ENCODE measurements at places on chromosomes 4 and X.

GRCh38 chrX:72105436-72105835 lies 26.3 kb downstream of the RTL5 start:
- no peak for DNase-seq

GRCh38 chr4:16598597-16599206 lies 299.7 kb downstream of the LDB2 start:
- DNase-seq: no peak

DNA sequence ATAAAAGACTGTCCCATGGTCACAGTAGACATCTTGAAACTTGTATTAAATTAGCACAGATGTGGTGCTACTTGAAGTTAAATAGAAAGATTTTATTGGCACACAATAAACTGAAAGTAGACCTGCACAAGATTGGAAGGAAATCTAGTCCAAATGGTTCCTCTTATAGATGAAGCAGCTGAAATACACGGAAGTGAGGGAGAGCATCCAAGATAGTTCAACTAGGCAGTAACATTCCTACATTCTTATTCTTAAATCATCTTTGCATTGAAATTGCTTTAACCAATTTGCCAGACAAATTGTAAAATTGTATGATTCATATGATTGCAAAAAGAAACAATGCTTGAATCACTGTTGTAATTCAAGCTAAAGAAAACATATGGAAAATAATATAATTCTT lies 87.6 kb upstream of the VCX3B start:
- DNase-seq: no peak

DNA sequence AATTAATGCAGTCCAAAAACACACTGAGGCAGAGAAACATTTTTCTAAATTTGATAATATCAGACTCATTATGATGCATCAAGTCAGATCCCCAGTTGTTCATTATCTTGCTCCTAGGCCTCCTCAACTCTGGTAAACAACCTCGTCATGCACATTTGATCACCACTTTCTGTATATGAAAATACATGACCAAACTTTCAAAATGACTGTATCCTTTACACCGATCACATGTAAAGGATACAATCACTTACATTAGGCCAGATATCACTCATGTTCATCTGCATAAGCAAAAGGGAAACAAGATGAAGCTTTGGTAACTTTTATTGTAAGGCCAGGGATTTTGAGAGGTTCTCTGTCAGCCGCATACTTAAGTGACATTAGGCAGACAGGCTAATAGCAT lies 99.4 kb upstream of the IL1RAPL1 start:
- DNase-seq: no peak

DNA sequence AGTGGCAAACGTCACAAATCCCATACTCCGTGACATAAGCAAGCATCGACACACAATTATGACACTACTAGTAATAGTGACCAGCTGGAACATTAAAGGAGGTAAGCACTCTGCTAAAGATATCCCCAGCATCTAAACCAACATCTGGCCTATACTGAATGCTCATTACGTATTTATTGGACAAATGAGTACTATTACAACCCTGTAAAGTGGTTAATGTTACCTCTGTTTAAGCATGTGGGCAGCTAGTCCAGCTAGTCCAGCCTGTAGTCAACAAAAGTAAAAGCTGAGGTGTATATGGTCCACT lies 419 bp upstream of the RPGR start:
- no peak for DNase-seq

DNA sequence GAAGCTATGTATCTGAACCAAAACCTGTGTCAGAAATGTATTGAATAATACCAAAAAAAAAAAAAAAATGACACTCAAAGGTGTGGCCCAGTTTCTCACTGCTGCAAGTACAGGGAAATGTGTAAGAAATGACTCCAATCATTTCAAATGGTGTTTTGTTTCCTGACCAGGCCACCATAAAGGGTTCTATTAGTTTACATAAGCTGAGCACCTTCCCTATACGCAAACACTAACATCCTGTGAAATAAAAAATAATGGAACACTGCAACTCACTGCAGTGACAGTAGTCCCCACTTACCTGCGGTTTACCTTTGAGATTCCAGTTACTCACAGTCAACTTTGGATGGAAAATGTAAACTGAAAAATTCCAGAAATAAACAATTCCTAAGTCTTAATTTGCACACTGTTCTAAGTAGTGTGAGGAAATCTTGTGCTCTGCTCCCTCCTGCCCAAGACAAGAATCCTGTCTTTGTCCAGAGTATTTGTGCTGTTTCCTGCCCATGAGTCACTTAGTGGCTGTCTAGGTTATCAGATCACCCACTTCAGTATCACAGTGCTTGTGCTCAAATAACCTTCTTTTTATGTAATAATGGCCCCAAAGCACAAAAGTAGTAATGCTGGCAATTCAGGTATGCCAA lies 265.3 kb downstream of the RCHY1 start:
- DNase-seq: no peak

DNA sequence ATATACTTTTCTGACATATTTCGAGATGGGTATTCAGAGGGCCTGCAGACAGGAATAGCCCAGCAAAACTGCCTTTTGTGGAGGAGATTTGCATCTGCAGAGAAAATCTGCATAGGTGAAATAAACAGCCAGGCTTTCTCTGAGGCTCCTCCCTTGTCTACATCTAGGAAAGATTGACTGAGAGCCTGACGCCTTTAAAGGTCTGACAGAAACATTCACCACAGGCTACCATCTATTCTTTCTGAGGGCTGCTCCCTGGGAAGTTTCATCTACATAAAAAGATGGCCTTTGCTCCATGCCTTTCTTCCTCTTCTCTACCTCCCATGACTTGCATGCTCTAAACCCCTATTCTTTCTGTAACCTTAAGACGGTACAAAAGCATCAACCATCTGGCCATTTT lies 55.0 kb upstream of the AP1S2 start:
- no peak for DNase-seq

DNA sequence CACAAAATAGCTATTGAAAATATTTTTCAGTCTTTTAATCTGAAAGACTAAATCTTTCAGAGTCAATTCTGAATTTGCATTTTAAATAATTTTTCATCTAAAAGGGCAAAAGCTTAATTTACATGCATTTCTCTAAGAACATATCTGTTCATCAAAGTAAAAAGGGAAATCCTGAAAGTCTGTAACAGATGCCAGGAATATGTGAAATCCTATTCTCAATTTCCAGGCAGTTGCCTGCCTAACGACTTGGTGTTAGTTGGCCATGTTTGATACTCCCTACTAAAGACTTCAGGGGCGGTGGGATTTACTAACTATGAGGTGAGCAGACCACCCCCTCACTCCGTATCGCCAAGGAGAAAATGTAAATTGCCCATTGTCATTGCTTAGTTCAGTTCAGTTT lies 136.8 kb downstream of the KIT start:
- DNase-seq: no peak

DNA sequence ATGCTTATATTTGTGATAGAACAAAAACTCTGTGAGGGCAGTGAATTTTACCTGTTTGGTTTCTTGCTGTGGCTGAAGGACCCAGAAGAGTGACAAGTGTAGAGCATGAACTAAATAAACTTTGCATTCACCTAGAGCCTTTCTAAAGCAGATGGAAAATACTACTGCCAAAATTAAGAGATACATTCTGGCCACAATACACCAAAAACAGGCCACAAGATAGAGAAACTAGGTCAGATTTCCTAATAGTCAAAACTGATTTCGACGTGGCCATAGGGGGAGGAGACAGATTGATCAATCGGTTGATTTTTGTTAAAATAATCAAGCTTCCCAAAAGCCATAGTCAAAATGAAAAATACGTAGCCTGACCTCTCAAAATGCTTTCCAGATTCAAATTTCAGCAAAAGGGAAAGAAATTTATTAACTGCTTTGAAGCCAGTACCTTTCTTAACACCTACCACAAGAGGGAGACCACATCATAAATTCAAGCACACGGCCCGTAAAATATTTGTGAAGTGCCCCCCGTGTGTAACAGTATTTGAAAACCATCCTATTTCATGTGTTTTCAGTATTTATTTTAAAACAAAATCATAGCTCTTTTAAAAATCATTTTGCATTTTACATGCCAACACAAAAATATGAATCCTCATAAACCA lies 132.4 kb downstream of the CORIN start:
- no peak for DNase-seq

DNA sequence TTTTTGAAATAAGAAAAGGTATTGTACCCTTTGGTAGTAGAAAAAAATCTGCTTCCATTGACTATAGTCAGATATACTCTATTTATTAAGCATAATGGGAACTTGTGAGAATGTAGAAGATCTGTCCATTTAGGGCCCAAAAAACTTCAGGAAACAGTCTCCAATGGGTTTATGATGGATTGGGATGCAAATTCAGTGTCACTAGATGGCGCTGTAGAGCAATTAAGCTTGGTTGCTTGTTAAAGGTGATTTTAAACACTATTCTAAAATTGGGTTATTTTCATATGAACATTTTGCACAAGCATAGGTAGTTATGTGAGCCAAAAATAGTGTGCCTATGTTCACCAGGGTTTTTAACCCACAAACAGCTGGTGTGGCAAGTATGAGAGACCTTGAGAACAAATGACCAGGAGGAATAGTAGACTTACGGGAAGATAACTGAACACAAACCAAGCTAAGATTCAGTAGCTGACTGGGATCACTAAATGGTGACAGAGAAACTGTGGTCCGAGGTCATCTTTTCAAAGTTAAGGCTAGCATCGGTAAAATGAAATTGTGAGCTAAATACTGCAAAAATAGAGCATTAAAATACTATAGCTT lies 80.3 kb upstream of the LSM6 start:
- DNase-seq: no peak

DNA sequence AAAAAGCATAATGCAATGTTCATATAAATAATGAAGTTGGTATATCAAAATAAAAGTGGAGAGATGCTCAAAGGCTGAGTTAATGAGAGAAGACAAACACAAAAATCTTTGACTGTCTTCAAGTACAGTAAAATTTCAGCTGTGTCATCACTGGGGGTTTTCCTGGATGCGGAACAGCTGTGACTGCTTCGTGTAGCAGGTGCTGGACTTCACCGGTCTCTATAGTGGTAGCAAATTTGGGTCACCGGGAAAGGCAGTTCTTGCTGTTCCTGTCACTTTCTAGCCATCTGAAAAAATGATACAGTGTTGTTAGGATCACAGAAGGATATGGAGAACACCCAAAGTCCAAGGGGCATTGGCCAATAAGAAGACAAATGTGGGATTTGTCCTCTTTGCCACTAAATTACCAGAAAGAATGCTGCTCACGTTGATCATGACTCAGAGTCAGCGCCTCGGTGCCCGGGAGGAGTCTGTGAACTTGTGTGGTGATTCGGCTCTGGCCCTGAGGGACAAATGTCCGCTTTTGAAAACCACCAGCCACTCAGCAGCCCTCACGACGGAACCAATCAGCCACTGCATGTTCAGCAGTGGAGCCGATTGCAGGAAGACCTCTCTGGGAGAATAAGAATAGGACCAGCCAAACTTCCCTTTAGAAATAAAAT lies 230.1 kb upstream of the FAT1 start:
- no peak for DNase-seq

DNA sequence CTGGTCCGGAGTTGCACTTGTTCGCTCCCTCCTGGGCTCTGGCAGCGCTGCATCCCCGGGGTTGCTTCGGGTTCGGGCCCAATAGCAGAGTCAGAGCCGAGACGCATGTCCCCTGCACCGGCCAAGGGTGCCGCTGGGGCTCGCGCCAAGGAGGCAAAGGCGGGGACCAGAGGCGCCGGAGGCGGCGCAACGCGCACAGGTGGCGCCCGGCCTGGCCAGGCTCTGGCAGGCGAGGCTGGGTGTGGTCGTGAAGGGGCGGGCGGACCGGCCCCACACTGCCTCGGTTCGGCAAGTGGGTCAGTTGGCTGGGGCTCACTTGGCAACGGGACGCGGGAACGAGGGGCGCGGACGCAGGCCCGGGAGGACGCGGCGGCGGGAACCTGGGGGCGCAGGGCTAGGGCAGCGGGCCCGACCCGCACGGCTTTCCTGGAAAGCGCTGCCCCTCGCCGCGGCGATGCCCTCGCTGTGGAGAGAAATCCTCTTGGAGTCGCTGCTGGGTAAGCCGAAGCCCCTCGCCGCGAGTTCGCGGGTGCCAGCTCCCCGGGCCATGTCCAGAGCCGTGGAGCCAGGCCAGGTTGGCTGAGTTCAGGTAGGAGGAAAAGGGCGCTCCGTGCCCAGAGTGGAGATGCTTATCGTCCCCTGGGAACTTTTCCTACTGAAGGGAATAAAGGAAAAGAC lies at the start of gene CWH43:
CWH43 (plus strand) TSS at position 300 of the 678 bp plus-strand sequence; CDS start at position 455, 155 bp downstream.
- no peak for DNase-seq

DNA sequence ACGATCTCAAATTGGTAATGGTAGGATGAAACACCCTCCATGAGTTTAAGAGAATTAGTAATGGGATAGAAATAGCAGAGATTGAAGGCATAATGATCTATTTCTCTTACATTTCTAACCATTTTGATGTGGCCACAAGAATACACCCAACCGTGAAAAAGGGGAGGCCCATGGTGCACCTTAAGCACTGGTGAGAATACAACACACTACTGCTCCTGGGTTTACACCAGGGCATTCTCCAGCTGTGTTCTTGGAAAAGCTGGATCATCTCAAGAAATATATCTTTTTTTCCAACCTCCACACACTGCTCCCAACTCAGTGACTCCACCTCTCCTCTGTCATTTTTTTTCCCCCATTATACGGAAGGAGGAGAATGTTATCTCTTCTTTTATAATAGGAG lies 1.5 kb downstream of the QRFPR start:
- no peak for DNase-seq

DNA sequence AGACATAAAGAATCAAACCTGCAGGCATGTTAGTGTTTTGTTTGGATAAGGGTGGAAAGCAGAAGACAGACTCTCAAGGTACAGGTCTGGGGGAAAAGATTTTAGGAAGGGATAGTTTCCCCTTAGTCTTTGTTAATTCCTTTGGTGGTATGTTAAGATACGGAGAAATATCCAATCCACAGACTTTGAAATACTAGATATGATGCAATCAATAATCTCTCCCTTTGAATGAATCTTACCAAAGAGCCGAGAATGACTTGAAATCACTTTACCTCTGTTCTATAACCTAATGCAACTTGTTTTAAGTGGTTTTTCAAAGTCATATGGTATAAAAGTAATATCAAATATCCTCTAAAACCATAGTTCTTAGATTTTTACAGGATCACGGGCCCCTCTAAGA lies 5.3 kb upstream of the BDH2 start:
- no peak for DNase-seq

DNA sequence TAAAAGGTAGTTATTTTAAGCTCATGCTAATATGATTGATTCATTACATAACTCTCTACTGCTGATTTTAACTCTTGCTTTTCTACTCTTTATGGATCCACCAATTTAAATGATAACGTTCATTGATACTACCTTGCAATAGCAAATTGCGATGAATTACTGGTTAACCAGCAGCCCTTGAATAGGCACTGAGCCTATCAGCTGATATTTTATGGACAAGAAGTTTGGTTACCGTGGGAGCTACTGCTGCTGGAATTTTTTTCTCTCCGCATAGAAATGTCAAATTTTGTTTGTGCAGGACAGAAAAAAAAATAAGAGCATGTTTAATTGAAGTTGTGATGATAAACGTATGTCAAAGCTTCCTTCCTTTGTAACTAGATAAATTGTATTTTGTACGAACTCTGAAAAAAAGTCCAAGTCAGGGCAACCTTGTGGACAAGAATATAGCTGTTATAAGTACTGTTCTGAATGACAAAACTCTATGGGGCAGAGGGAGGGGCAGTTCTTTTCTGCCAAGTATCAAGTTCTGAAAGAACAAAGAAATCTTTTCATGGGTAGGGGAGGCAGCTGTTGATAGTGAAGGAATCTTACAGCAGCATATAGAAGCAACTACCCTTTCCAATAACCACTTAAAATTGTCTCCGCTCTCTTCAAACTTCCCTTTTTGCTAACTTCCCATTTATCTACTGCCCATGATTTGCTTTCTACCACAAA lies 434.9 kb upstream of the PABPC4L start:
- DNase-seq: no peak

Data from stimulated activated CD8-positive, alpha-beta memory T cell treated with anti-CD3 and anti-CD28 coated beads, Interleukin-15, amount 100 ng/mL, for 24 hours (primary cell).